ENCODE measurements at places on chromosomes 6 and 20. TPM values are rescaled to one million over a fixed set of nuclear protein-coding genes. Genes with fewer than 3 reads are reported as not detected.

DNA sequence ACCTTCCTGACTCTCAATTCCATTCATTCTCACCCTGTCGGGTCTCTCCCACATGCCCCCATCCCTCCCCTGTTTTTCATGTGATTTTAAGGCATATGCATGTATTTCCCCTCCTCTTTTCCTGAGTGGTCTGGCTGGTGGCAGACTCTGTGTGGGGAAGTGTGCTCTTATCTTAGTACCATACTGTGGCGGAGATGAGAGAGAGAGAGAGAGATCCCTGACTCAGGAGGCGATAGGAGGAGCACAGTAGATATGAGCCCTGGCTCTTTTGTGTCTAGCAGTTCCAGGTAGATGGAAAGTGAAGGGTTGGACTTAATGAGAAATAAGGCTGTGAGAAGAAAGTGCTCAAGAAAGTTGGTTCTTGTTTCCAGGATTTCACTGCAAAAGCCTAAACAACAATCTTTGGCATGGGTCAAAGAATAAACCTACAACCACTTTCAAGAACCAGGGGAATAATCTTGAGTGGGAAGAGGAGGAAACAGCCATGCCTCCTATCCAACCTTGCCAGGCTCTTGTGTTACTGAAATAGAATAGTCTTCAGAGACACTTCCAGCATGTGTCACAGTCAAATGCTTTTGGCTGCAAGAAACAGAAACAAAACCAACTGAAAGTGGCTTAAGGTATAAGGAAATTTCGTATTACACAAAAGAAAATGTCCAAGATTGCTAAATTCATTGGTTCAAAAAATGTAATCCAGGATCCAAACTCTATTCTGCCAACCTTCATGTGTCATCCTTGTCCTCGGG lies 123.8 kb upstream of the MYLIP start:
- no peak for DNase-seq

DNA sequence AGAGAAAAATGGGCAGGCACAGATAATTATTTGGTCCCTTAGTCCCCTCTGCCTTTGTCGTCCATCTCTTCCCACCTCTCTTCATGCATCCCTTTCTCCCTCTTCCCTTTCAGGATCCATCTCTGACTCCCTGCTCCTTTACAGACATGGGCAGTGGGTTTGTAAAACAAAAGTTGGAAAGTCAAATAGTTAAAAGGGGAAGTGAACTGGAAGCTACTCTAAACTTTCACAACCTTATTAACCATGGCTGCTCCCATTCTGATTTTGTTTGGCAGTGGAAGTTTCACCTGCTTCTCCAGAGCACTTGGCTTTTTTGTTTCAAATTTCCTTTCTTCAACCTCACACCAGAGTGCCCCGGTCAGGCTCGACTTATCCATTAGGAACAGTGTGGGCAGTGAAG lies 1.2 kb downstream of the HLA-DQA2 start:
- no peak for DNase-seq

DNA sequence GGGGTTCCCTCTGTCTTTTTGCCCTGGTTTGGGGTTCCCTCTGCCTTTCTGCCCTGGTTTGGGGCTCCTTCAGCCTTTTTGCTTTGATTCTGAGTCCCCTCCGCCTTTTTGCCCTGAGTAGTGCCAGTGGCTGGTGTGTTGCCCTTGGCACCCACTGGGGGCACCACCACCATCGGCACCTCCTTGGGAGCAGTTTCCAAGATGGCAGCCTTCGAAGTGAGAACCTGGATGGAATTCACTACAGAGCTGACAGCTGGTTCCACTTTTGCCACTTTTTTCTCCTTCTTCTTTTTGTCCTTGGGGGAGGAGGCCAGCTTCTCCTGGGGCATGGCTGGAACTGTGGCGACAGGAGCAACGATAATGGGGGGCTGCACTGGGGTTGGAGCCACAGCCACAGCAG lies 22.2 kb downstream of the RRBP1 start:
- no peak for DNase-seq

DNA sequence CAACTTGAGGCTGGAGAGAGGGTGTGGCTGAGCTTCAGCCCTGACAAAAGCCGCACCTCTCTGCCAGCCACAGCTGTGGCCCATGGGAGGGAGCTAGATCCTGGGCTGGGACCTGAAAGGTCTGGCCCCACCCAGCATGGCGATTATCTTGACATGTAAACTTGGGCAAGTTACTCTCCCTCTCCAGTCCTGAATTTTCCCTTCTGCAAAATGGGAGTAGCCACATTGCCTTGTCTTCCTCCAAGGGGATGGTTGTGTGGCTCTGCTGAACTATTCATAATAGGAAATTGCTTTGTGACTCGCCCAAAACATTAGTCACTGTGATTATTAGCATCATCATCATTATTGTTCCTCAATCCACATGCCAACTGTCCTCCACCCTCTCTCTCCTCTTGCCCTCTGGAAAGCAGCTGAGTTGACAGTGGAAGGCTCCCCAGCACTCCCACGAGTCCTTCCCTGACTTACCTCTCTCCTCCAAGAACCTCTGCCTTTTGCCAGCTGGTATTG lies 23.0 kb upstream of the RBPJL start:
- DNase-seq, result no peak

- peak; percentile 24 for DNase-seq
Measured at GRCh38 chr6:105212587-105212986, 32.8 kb upstream of the POPDC3 start.

DNA sequence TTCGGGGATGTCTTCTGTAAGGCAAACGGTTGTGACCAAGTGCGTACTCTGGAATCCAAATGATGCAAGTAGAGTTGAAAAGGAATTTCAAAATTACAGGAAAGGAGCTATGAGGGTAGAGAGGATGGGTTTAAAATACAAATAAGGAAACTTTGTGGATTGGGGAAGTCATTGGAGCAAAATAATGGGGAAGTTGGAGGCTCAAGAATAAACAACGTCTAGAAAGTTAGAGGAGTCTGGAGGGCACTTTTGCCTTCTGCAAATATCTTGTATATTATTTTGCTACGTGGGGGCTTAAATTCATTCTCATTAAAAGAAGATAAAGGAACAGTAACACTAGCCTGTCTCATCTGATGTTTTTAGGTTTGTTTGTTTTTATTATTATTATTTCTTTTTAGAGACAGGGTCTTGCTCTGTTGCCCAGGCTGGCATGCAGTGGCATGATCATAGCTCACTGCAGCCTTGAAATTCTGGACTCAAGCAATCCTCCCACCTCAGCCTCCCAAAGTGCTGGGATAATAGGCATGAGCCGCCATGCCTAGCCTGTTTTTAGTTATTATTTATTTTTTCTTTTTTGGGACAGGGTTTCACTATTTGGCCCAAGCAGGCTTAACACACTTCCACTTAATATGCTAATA lies 55.0 kb upstream of the TNFAIP3 start:
- no peak for DNase-seq

DNA sequence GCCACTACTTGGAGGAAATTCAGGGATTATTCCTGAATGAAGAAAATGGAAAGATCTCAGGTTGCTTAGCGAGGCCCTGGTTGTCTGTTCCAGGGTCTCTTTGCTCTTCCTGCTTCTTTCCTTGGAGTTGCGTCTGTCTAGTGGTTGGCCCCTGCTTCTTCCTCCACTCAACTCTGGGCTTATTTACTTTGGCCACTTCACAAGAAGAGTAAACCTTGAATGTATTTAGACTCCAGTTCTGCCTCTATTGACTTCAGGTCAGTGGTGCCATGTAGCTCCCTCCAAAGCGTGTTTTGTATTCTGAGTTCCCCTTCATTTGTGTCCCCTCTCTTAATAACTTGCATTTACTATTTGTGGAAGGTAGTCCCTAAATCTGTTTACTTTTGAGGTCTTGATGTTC lies 456.5 kb downstream of the UTRN start:
- DNase-seq, result no peak

GRCh38 chr6:10421158-10421920 lies 6.5 kb upstream of the TFAP2A start:
- no peak for DNase-seq

DNA sequence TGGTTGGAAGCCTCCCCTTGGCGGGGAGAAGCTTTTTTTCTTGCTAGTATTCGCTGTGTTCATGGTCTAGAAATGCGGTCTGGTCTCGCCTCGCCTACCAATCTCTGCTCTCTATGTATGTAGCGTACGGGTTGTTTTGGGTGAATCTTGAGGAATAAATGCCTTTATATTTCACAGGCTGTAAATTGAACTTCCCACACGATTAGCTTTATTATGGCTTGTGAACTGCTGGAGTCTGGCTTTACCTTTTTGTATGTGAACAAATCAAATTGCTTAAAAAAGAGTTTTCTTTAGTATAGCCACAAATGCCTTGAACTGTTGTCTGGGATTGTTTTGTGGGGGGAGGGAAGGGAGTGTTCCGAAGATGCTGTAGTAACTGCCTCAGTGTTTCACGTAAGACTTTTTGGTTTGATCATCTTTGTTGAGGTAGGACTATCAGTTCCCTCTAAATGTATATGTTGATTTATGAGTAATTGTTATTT lies 2.2 kb downstream of the INSM1 start:
- no peak for DNase-seq

GRCh38 chr20:33650111-33650752 lies 11.9 kb upstream of the C20orf144 start:
- DNase-seq, result no peak

DNA sequence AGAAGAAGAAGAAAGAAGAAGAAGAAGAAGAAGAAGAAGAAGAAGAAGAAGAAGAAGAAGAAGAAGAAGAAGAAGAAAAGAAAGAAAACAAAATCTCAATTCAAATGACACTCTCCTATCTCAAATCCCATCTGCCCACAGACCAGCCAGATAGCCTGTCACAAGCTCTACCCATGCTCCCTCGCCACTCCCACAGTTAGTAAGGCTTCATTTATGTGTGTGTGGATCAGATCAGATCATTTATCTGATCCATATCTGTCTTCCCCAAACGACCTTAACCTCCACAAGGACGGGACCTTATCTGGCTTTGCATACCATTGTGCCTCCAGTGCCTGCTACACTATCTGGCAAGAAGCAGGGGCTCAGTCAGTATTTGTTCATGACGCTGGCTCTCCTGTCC lies 81.9 kb upstream of the RREB1 start:
- no peak for DNase-seq

DNA sequence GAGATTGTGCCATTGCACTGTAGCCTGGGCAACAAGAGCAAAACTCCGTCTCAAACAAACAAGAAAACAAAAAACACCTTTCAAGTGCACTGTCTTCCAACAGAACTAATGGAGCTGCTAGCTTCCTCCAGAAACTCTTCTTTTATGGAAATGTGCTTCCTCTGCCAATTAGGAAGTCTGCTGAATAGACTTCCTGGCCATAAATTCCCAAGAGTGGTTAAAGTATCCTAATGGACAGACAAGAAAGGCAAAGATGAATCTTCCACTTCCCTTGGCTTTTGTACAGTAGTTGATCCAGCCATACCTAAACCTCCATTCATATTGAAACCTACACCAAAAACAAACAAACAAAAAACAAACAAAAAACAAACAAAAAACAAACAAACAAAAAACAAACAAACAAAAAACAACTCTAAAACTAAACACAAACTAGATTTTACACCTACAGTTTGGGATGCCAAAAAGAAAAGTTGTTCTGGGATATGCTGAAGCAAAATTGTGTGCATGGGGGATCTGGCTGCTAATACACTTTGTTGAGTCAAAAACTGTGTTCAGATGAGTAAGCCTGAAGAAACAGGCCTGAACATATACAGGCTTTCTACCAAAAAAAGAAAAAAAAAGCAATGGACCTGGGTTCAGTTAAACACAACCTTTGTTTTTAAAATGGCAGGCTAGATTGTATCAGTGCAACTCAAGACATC lies 59.8 kb upstream of the CARMIL1 start:
- no peak for DNase-seq

SLC22A2 gene
- not detected for total RNA-seq

SPEF1 gene
- total RNA-seq, result not detected

VPS16 gene
- total RNA-seq, result 47.6 TPM

GLP1R gene
- 0.94 TPM for total RNA-seq

CABLES2 gene
- 7.6 TPM for total RNA-seq

SIRPA gene
- not detected for total RNA-seq

NRSN1 gene
- total RNA-seq, result not detected

KCNK15 gene
- 1.4 TPM for total RNA-seq

HLA-DRB1 gene
- total RNA-seq, result 12.7 TPM

CLVS2 gene
- total RNA-seq, result not detected

MROH8 gene
- 3.0 TPM for total RNA-seq

Data from activated CD4-positive, alpha-beta T cell treated with anti-CD3 and anti-CD28 coated beads for 36 hours (primary cell).